ENCODE measurements at places on chromosomes 6 and 20.

DNA sequence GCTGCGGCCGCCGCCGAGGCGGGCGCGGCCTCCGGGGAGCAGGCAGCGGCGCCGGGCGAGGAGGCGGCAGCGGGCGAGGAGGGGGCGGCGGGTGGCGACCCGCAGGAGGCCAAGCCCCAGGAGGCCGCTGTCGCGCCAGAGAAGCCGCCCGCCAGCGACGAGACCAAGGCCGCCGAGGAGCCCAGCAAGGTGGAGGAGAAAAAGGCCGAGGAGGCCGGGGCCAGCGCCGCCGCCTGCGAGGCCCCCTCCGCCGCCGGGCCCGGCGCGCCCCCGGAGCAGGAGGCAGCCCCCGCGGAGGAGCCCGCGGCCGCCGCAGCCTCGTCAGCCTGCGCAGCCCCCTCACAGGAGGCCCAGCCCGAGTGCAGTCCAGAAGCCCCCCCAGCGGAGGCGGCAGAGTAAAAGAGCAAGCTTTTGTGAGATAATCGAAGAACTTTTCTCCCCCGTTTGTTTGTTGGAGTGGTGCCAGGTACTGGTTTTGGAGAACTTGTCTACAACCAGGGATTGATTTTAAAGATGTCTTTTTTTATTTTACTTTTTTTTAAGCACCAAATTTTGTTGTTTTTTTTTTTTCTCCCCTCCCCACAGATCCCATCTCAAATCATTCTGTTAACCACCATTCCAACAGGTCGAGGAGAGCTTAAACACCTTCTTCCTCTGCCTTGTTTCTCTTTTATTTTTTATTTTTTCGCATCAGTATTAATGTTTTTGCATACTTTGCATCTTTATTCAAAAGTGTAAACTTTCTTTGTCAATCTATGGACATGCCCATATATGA is 3.2 kb downstream of the MARCKS start:
- no peak for DNase-seq

- DNase-seq = no peak
These were observed 101.2 kb downstream of the DTNBP1 start for GRCh38 chr6:15561447-15562199.

- no peak for DNase-seq
These were observed 786.2 kb upstream of the GJE1 start for GRCh38 chr6:141346535-141346934.

GRCh38 chr6:39342692-39343395 is 20.3 kb upstream of the KCNK16 start:
- DNase-seq = no peak

DNA sequence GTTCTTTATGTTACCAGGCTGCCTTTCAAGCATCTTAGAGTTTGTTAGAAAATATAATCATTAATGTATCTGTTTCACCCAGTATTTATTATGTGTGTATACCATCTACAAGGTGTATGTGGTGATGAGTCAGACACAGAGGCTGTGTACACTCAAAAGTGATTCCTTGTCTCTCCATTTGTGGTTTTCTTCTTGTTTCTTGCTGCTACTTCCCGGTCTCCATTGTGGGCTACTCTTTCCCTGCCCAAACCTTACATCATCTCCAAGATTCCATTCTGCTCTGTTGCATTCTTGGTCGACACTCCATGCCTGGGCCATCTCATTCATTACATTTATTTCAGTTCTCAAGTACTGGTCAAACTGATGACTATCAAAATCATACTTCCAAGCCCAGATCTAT is 182.2 kb upstream of the STXBP5 start:
- no peak for DNase-seq

- DNase-seq = no peak
These were observed 200.4 kb downstream of the C6orf118 start for GRCh38 chr6:165109011-165109410.

GRCh38 chr6:97819710-97820109 is 536.7 kb upstream of the MMS22L start:
- no peak for DNase-seq

DNA sequence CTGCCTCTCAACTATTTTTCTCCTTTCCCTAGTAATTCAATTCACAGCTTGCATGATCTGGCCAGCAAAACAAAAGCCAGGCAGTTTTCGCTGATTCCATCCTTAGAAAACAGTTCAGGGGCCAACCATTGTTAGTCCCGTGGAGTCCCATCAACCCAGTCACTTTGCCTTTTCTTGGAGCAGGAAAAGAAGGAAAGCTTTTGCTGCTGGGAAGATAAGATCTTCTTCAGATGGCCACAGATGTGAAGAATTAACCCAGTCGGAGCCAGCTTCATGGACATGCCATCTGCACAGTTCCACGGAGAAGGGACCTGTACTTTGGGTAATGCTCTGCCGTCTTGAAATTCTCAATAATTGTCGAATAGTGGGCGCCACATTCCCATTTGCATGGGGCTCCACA is 76.9 kb upstream of the TSHZ2 start:
- no peak for DNase-seq

GRCh38 chr6:169326067-169326799 is 72.6 kb upstream of the THBS2 start:
- DNase-seq = no peak

GRCh38 chr20:20843982-20844381 is 131.5 kb upstream of the RALGAPA2 start:
- no peak for DNase-seq

DNA sequence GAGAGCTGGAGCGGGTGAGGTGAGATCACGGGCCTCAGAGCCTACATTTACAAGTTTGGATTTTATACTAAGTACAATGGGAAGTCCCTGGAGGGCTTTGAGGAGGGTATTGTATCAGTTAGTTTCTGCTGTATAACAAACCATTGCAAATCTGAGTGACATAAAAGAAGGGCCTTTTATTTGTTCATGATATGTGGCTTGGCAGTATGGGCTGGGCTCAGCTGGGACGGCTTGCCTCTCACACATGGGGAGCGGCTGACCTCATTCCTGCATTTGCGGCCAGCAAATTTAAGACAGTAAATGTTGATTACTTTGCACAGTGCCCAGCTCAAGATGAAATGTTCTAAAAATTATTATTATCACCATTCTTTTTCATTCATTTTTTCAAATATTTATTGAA is 21.7 kb downstream of the GDAP1L1 start:
- no peak for DNase-seq

GRCh38 chr6:76057469-76057868 is 15.0 kb downstream of the IMPG1 start:
- DNase-seq = no peak

- DNase-seq = no peak
These were observed 579.2 kb downstream of the EPM2A start for GRCh38 chr6:145155873-145156782.

- no peak for DNase-seq
These were observed 227.9 kb downstream of the FRK start for GRCh38 chr6:115832786-115833185.

DNA sequence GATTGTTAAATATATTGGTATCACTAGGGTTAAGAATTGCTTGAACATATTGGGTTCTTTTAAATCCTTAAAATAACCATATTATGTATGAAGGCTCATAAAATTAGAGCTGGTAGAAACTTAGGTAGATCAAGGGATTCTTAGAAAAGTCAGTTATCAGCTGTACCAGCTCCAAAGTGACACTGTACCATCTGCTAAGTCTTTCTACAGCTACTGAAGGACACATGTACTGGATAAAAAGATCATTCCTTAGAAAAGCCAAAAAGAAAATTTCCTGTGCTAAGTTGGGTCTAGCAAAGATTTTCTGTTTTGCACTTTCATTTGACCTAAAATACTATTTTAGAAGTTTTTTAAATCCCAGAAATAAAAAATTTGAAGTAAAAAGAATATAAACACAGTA is 130.4 kb downstream of the CD164 start:
- DNase-seq = no peak

DNA sequence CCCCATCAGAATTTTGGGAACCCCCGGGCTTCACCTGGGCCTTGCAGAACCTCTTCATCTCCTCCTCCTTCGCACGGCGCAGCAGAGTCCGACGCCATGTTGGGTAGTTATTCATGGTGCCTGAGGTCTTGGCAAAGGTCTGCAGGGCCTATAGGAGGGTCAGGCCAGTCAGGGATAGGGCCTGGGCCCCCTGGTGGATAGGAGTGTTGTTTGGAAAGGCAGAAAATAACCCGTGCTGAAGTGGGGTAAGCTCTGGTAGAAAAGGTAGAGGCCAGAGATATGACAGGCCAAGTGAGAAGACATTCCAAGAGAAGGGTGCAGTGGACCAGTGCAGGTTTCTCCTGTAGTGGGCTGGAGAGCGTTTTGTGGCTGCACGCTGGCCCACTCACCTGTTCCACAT is 4.9 kb downstream of the SMPD2 start:
- DNase-seq = no peak

GRCh38 chr20:38146156-38146555 is 18.9 kb downstream of the TGM2 start:
- DNase-seq = no peak

DNA sequence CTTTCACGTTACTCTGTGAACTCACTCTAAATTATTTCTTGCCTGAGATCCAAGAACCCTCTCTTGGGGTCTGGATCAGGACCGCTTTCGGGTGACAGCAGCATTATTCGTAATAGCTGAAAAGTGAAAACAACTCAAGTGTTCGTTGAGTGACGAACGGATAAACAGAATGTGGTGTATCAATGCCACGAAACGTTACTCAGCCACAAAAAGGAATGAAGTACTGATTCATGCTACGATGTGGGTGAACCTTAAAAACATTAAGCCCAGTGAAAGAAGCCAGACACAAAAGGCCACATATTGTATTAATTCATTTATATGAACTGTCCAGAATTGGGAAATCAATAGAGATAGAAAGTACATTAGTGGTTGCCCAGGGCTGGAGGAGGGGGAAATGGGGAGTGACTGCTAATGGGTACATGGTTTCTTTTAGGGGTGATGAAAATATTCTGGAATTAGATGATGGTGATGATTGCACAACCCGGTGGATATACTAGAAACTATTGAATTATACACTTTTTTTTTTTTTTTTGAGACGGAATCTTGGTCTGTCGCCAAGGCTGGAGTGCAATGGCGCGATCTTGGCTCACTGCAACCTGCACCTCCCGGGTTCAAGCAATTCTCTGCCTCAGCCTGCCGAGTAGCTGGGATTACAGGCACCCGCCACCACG is 8.4 kb downstream of the PTGIS start:
- no peak for DNase-seq

DNA sequence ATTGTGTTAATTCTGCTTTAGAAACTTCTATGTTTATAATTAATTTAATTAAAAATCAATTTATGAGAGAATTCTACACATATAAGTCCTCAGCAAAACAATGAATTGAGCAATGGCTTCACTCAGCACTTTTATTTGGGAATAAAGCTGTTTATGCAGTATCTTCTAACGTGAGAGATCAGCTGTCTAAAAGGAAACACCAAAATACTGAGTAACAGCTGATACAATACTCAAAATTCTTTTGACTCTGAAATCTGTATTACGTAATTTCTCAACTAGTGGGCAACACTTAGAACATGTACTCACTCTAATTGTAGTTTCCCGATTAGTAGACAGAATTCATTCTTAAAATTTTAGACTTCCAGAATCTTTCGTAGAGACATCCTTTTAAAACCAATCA is 49.8 kb downstream of the MAP3K7 start:
- DNase-seq = no peak

DNA sequence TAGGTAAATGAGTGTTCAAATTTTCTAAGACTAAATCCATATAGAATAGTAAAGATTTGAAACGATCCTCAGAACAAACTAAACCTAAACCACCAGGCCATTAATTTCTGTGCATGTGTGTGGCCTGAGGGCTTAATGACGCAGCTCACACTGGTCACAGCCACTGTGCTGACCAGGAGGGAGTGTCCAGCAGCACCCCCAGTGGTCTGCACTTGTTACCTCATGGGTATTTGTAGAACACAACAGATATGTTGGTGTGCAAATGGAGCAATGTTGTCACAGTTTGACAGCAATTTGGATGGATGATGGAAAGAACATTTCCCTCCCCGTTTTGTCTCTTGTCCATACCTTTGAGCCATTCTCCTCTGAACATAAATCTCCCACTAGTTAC is 122.4 kb upstream of the EXOC2 start:
- no peak for DNase-seq

GRCh38 chr6:110399219-110400071 is 15.9 kb downstream of the DDO start:
- no peak for DNase-seq

DNA sequence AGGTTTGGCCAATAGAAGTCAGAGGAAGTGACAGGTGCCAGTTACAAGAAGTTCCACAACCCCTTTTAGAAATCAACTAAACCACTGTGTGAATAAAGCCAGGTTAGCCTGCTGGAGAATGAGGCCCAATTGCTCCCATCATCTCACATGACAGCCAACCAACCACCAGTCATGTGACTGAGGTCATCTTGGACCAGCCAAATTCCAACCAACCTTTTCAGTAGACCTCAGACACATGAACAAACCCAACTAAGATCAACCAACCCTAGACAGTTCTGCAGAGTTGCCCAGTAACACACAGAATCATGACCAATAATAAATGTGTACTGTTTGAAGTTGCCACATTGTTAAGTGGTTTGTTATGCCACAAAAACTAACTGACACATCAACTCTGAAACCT is 44.6 kb upstream of the GGTLC1 start:
- DNase-seq = no peak

DNA sequence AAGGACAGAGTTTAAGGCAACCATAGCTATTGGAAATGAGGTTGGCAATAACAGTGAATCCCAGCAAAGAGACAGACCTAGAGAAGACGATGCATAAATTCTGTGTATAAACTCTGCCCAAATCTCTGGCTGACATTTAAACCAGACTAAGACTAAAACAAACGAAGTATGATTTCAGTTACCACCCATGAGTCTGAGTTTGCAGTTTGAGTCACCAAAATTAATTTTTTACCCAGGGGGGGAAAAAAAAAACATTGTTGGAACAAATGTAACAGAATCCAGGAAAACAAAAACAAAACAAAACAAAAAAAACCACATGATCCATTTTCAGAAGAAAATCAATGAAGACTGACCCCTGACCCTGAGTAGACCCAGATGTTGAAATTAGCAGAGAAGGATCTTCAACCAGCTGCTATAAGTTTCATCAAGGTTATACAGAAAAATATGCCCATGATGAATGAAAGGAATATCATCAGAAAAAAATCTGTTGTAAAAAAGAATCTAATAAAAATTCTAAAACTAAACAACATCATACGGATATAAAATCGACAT is 190.8 kb downstream of the GMDS start:
- no peak for DNase-seq

GRCh38 chr6:53119772-53120409 is 28.8 kb downstream of the GCM1 start:
- DNase-seq = no peak

GRCh38 chr6:34938268-34938667 is 49.2 kb downstream of the ANKS1A start:
- no peak for DNase-seq

DNA sequence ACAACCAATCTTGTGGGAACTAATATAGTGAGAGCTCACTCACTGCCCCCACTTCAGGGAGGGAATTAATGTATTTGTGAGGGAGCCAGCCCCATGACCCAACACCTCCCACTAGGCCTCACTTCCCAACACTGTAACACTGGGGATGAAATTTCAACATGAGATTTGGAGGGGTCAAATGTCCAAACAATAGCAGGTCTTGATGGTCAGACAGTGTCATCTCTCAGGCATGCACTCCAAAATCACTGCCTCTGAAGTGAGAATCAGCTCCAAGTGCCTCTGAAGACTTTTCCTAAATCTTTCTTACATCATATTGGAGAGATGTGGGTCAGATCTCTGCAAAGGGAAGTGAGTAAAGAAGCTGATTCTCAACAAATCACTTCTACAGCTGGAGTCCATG is 13.8 kb upstream of the SAYSD1 start:
- DNase-seq = no peak

- no peak for DNase-seq
These were observed 12.4 kb upstream of the HMGN3 start for GRCh38 chr6:79246891-79247290.
